ENCODE measurements at places on chromosomes 1 and 21.

DNA sequence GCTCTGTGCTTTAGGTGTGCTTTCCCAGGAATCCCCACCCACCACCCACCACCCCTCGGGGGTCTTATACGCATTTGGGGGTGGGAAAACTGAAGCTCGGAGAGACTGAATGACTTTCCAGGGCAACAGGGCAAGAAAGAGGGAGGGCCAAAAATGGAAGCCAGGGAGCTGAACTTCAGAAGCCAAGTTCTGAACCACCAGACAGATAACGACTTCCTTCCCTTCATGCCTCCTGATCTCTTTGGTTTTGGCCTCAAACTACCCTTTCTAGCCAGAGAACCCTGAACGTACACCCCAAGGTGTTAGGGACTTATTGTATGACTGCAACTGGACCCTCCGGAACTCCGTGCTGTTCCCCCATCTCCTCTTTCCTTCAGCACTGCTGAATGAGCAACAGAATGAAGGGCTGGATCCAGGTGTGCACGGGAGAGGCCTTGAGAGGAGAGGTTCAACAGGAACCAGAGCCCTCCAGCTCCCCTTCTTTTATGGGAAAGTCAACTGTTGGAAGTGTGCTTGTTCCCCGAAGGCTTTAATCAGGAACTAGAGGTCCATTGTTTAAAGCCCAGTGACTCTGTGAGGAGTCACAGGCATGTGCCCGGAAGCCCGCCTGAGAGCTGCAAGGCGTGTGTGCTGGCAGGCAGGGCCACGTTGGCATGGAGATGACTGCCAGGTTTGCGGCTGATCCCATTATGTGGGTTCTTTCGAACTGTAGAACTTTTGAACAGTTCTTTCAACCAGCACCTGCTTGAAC lies 3.1 kb downstream of the BACE2 start:
- no peaks in the 10 kb centered on the region for H3K36me3 ChIP-seq
- no peak for DNase-seq
- no peak overlapping the region for H3K27ac ChIP-seq

DNA sequence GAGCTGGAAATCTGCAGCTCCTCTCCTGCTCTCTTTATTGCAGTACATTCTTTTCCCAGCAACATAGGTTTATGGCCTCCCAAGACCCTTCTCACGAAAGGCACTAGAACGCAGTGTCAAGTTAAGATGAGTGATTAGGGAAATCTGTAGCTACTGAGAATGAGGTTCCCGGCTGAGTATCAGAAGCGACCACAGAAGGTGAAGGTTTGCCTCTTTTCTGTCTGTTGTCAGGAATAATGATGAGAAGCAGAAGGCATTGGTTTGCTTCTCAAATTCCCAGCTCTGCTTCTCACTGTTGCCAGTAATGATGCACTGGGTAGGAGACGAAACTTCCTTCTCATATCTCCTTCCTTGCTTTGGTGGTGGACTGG lies 128.4 kb downstream of the NTMT2 start:
- H3K36me3 ChIP-seq = no peaks in the 10 kb centered on the region
- H3K27ac ChIP-seq = no peak overlapping the region
- peaks cover 3% of the 10 kb centered on the region for H3K27me3 ChIP-seq
- DNase-seq = no peak

GRCh38 chr1:226547754-226548191 lies 791 bp upstream of the STUM start:
- peak overlapping the region; percentile 28 for H3K4me3 ChIP-seq
- H3K4me1 ChIP-seq = peaks cover 21% of the 10 kb centered on the region
- H3K27me3 ChIP-seq = peaks cover 21% of the 10 kb centered on the region
- H3K27ac ChIP-seq = no peak overlapping the region
- H3K36me3 ChIP-seq = no peaks in the 10 kb centered on the region

GRCh38 chr1:16915627-16915973 lies 6.1 kb upstream of the CROCC start:
- H3K4me3 ChIP-seq = peak overlapping the region; percentile 84
- no peaks in the 10 kb centered on the region for H3K27me3 ChIP-seq
- H3K27ac ChIP-seq = no peak overlapping the region
- H3K4me1 ChIP-seq = peaks cover 28% of the 10 kb centered on the region

- no peak for DNase-seq
- H3K4me3 ChIP-seq = no peak overlapping the region
- H3K4me1 ChIP-seq = peaks cover 2% of the 10 kb centered on the region
- peaks cover 13% of the 10 kb centered on the region for H3K27me3 ChIP-seq
- H3K36me3 ChIP-seq = no peaks in the 10 kb centered on the region
Observed at GRCh38 chr1:223703668-223704013, 8.7 kb upstream of the CAPN2 start.

DNA sequence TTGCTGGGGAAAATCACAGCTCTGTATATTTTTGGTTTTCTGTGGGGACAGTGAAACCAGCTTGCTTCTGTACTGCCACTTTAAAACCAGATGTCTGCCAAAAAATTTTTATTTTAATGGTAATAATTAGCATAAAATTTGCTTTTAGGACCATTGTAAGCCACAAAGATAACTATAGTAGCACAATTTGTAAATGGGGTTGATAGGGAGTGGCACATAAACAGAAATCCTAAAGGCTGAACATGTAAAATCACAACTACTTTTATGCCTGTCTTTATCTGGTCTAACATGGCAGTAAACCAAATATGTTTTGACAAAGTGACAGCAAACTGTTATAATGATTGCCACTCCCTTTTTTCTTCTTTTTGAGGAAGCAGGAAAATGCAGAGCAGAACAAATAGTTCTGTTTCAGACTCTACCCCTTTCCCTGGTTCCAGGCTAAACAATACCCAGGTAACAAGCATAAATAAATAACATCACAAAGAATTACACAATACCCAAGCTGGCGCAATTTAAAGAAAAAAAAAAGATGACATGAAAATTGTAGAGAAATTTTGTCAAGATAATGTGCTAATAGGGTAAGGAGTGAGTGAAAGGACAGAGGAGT lies 24.0 kb upstream of the CCDC181 start:
- no peaks in the 10 kb centered on the region for H3K36me3 ChIP-seq
- H3K27me3 ChIP-seq = peaks cover 25% of the 10 kb centered on the region
- H3K4me1 ChIP-seq = no peaks in the 10 kb centered on the region
- no peak overlapping the region for H3K4me3 ChIP-seq

- no peaks in the 10 kb centered on the region for H3K4me1 ChIP-seq
- no peak for DNase-seq
- H3K4me3 ChIP-seq = no peak overlapping the region
- H3K27me3 ChIP-seq = peaks cover 5% of the 10 kb centered on the region
Observed at GRCh38 chr1:15296585-15297321, 49.7 kb downstream of the FHAD1 start.

DNA sequence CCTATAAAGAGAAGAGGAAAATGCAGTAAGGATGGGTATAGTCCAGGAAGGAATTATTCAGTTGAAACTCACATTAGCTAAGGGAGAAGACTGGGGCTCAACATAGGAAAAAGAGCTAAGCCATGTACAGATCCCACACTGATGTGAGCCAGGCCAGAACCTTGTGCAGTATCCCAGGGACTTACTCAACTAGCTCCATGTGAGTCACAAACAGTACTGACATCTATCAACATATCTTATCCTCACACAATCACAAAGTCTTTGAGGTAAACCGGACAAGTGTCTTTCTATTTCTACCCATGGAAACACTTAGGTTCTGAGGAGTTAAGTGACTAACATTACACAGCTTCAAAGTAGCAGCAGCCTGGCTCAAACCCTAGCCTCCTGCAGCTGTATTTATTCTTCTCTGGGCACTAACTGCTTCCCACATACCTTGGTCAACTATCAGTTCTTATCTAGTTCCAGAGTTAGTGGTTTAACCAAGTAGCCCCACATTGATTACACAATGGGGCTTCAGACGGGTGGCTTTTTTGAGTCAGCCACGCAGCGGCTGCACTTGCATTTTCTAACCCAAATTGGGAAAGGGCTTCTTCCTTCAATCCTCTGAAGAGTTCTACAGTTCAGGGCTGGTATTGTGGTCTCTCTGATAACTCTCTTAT lies 9.5 kb downstream of the CD5L start:
- H3K27me3 ChIP-seq = no peaks in the 10 kb centered on the region
- no peaks in the 10 kb centered on the region for H3K36me3 ChIP-seq
- H3K27ac ChIP-seq = no peak overlapping the region
- no peak overlapping the region for H3K4me3 ChIP-seq
- H3K4me1 ChIP-seq = peaks cover 50% of the 10 kb centered on the region

DNA sequence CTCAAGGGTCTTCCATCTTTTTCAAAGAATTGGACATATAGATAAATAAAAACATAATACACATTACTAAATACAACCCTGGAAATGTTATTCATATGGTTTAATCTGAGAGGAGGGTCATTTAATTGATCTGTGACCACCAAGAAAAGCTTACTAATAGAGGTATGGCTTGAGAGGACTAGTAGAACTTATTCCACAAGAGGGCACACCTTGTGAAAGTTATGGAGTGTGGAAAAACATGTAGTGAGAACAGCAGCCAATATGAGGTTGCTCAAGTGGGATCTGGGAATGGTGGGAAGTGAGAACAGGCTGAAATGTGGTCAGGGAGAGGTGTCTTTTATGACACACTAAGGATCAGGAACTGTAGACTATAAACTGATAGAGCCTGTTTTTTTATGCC lies 973.5 kb upstream of the B3GALT2 start:
- H3K4me1 ChIP-seq = no peaks in the 10 kb centered on the region
- peaks cover 2% of the 10 kb centered on the region for H3K27me3 ChIP-seq
- H3K36me3 ChIP-seq = no peaks in the 10 kb centered on the region
- H3K27ac ChIP-seq = no peak overlapping the region

GRCh38 chr1:175154629-175155472 lies 37.7 kb downstream of the KIAA0040 start:
- no peak overlapping the region for H3K27ac ChIP-seq
- H3K27me3 ChIP-seq = peaks cover 18% of the 10 kb centered on the region
- H3K4me3 ChIP-seq = no peak overlapping the region
- H3K4me1 ChIP-seq = peaks cover 28% of the 10 kb centered on the region

GRCh38 chr1:21911205-21912001 lies 25.7 kb downstream of the HSPG2 start:
- H3K4me3 ChIP-seq = no peak overlapping the region
- no peak for DNase-seq
- no peak overlapping the region for H3K27ac ChIP-seq
- H3K36me3 ChIP-seq = no peaks in the 10 kb centered on the region
- H3K27me3 ChIP-seq = no peaks in the 10 kb centered on the region

DNA sequence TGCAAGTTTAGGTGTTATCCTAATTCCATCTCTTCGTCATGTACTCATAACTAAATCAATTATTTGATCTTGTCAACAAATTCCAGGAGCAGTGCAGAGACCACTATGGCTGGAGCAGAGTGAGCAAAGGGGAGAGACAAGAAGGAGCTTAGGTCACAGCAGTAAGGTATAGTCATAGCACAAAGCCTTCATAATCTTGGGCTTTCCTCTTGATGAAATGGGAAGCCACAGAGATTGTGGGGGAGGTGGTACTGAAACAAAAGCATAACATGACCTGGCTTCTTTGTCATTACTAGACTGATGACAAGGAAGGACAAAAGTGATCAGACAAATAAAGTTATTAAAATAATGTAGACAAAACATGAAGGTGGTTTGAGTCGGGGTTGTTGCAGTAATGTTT lies 60.1 kb upstream of the PTGS2 start:
- no peak overlapping the region for H3K27ac ChIP-seq
- H3K4me1 ChIP-seq = no peaks in the 10 kb centered on the region
- H3K27me3 ChIP-seq = no peaks in the 10 kb centered on the region
- DNase-seq = no peak
- no peaks in the 10 kb centered on the region for H3K36me3 ChIP-seq

All from activated B cell treated with CpG ODN at 0.5 μM for 24 hours (primary cell).